H1 (cell line): ENCODE measurements at places on chromosomes 1 and 21. TPM values are rescaled to one million over a fixed set of nuclear protein-coding genes. Genes with fewer than 3 reads are reported as not detected.

Gene LCE3D
- not detected in 2 replicates for total RNA-seq

DNA sequence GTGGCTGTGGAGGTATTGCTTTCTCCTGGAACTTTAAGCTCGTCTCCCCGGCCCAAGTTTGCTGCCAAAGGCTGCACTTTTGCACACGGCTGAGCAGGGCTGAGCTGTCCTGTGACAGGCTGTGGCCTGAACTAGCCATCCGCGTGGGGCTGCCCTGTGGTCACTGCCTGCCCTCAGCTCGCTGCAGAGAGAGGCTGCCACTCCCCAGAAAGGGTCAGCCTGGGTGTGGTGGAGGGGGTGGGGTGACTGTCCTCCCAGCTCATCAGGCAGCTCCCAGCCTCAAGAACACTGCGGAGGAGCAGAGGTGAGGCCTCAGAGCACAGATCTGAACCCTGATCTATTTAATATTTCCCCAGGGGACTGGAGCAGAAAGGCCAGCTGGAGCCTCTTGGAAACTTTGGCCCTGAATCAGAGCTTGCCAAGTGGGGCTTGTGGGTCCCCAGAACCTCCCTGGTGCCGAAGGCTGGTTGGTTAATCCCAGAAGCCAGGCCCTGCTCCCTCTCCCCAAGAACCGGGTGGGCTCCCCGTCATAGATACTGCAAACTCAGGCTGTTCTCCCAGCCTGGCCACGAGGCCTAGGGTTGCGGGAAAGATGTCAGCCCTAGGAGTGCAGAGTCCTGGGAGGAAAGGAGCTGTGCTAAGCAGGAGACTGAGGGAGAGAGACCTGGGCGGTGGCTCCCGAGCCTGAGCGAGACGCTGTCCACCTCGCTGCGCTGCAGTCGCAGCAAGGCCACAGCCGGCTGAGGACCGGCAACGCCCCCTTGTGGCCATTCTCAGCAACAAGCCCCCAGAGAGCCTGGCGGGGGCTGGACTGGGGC, 125.1 kb upstream of the IPO9 start:
- H3K4me1 ChIP-seq: peaks cover 6% of the 10 kb centered on the region; the same call in 1 of the 2 replicates
- DNase-seq: peak; percentile 94
- H3K4me3 ChIP-seq: no peak overlapping the region
- H3K36me3 ChIP-seq: no peaks in the 10 kb centered on the region

DNA sequence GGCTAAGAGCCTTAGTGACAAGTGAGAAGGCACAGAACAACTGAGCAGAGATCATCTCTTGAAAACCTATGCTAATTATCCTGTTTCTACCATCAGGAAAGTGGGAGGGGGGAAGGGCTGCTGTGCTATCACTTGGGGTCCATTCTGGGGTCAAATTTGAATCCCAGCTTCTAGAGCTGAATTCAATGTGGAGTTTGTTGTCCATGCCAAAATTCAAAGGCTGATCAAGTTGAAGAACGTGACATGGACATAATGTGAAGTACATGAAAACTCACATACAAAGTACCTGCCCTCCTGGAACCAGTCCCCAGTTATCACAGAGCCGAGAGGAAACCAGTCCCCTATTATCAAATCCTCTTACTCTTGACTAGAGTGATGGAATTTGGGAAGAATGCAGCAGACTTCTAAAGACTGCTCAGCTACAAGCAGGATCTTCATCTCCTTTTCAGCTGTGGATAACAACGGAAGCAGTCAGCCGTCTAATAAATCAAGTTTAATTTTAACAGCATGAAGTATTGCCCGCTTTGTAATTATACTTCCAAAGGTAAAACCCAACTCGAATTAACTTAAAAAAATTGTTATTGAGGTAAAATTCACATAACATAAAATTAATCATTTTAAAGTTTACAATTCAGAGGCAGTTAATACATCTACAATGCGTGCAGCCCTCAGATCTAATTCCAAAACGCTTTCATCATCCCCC, 78.3 kb downstream of the SLC45A1 start:
- H3K4me3 ChIP-seq: no peak overlapping the region
- H3K27me3 ChIP-seq: no peaks in the 10 kb centered on the region
- DNase-seq: no peak
- peaks cover 22% of the 10 kb centered on the region for H3K4me1 ChIP-seq

Gene LENEP
- total RNA-seq: 1.2 and 1.3 TPM in 2 replicates

- no peak overlapping the region for H3K27ac ChIP-seq
- no peak for DNase-seq
- no peaks in the 10 kb centered on the region for H3K36me3 ChIP-seq
- no peaks in the 10 kb centered on the region; the same call in 1 of the 2 replicates for H3K4me1 ChIP-seq
Observed at GRCh38 chr21:15363921-15364320, 299.1 kb upstream of the NRIP1 start.

Gene IL24
- total RNA-seq: not detected in 2 replicates

DNA sequence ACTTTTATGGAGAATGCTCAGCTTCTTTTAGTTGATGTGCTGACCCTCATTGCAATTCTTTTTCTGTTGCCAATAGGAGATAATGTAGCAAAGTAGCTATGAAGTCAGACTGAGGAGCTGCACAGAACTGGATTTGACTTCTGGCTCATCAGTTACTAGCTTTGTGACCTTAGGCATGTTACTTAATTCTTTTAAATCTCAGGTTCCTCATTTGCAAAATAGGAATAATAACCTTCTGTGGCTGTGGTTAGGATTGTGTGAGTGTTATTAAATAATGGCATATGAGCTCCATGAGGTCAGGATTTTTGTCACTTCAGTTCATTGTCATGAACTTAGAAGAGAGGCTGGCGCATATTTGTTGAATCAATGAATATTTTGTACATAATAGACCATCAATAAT, 237.6 kb upstream of the SGIP1 start:
- no peaks in the 10 kb centered on the region for H3K36me3 ChIP-seq
- no peak overlapping the region for H3K4me3 ChIP-seq
- no peak for DNase-seq
- H3K4me1 ChIP-seq: no peaks in the 10 kb centered on the region

- no peaks in the 10 kb centered on the region for H3K4me1 ChIP-seq
- H3K36me3 ChIP-seq: no peaks in the 10 kb centered on the region
- H3K4me3 ChIP-seq: no peak overlapping the region
- no peaks in the 10 kb centered on the region for H3K27me3 ChIP-seq
- no peak overlapping the region for H3K27ac ChIP-seq
- DNase-seq: no peak
Observed at GRCh38 chr1:192476802-192477298, 98.7 kb upstream of the RGS1 start.

Gene VWA5B1
- 0.78 and 2.3 TPM in 2 replicates for total RNA-seq

DNA sequence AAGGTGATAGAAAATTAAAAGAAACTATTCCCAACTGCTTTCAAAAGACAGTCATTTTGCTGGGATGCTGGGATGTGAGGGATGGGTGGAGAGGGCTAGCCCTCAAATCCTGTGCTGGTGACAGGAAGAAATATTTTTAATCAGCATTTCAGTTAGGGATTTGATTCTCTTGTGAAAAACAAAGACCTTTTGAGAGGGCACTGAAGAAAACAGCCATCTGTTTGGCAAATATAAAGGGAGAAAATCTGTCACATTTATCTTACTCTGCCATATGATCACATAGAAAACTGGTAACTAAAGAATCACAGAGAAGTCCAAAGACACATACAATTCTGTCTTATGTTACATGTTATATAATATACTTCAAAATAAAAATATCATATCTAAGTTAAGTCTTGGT, 12.3 kb downstream of the STXBP3 start:
- H3K4me3 ChIP-seq: no peak overlapping the region
- no peaks in the 10 kb centered on the region for H3K4me1 ChIP-seq
- no peak for DNase-seq
- H3K27me3 ChIP-seq: no peaks in the 10 kb centered on the region
- H3K36me3 ChIP-seq: peaks cover 7% of the 10 kb centered on the region; the same call in 1 of the 2 replicates

Gene TMEM51
- 9.1 and 9.9 TPM in 2 replicates for total RNA-seq

- H3K27ac ChIP-seq: no peak overlapping the region
- no peaks in the 10 kb centered on the region for H3K27me3 ChIP-seq
- no peak overlapping the region for H3K4me3 ChIP-seq
- peaks cover 11% of the 10 kb centered on the region for H3K4me1 ChIP-seq
Observed at GRCh38 chr1:209102120-209102519, 481.4 kb upstream of the CAMK1G start.

DNA sequence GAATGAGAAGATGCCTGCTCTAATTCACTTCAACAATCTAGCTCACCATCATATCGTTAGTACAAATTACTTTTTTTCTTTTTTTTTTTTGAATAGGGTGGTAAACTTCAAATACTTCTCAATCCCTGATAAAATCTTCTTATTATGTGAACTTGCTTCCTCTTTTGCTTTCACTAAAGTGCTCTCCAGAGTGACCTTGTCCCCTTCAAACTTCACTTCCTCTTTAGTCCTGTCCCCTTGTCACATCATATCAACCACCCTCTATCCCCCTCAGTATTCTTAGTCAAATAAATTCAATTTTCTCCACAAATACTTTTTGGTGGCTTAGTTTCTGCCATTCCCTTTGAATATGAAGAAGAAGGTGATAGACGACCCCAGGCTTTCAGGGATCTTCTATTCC, 124.9 kb upstream of the PLXNA2 start:
- H3K4me1 ChIP-seq: peaks cover 3% of the 10 kb centered on the region; the same call in 1 of the 2 replicates
- no peaks in the 10 kb centered on the region for H3K36me3 ChIP-seq
- no peak overlapping the region for H3K4me3 ChIP-seq
- H3K27ac ChIP-seq: no peak overlapping the region
- H3K27me3 ChIP-seq: no peaks in the 10 kb centered on the region
- DNase-seq: no peak

- H3K4me1 ChIP-seq: peaks cover 30% of the 10 kb centered on the region
- no peak overlapping the region for H3K27ac ChIP-seq
- no peaks in the 10 kb centered on the region for H3K36me3 ChIP-seq
- no peaks in the 10 kb centered on the region for H3K27me3 ChIP-seq
- peak overlapping the region; percentile 2; the same call in 1 of the 2 replicates for H3K4me3 ChIP-seq
Observed at GRCh38 chr1:89832496-89833127, 11.8 kb downstream of the LRRC8D start.
